ENCODE measurements at places on chromosomes 4 and X.

DNA sequence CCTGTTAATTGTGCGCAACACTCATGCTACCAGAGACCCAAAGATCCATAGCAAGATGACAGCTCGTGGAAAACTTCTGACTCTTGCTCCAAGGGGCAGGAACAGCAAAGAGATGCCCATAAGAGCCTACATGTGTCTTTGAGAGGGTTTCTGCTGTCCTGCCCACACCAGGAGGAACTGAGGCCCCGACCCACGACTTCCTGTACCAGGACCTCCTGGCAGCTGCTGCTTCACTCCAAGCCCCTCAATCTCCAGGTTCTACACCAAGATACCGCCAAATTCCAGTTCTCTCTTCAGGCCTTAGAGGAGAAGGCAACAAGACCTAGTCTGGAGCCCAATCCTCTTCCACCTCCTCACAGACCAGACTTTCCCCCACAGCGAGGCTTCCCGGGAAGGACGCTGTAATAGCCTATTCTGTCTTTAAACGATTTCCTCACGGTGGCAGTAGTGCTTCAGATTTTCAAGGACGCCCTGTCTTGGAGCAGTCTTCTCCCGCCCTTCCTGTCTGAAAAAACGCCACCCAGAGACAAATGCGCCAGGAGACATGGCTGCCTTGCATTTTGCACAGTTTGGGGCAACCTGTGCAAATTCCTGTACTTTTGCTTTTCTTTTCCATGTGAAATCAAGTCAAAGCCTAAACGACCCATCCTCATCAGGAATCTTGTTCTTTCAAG lies 230.2 kb upstream of the STK26 start:
- peak; percentile 32 for DNase-seq

DNA sequence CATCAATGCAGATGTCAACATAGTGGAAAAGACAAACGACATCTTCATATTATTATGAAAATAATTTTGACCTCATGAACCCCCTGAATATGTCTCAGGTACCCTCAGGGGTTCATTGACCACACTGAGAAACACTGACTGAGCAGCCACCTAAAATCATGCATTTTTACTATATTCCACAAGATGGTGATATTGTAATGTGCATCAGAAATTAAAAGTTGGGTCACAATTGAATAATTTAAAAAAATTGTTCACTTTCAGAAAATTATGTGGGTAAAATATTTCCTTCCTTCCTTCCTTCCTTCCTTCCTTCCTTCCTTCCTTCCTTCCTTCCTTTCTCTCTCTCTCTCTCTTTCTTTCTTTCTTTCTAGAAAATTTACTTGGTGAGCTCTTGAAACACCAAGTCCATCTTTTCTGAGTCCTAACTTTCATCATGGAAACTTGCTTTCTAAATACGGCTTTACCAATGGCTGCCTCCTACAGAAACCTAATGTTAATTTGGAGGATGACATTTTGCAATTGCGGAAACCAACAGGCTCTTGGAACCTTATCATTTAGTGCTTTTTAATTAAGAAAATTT lies 103.6 kb downstream of the RTL3 start:
- DNase-seq: no peak

- DNase-seq: no peak
Measured at GRCh38 chrX:111338095-111338698, 67.9 kb upstream of the CAPN6 start.

DNA sequence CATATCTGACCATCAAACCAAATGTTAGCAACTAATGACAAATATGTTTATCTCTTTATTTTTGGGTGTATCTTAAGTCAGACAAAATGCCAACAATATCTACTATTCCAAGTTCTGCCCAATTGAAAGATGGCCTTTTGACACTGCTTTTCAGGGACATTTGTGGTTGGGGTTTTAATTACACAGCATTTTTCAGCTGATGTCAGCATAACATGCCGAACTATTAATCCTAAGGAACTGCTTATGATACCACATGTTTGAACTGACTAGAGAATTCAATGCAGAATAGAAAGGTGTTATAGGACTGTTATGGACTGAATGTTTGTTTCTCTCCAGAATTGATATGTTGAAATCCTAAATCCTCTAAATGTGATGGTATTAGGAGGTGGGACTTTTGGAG lies 445.1 kb downstream of the TMA16 start:
- DNase-seq: no peak

GRCh38 chr4:55736605-55737183 lies 82.9 kb upstream of the EXOC1L start:
- DNase-seq: no peak

GRCh38 chrX:104195489-104196084 lies 29.3 kb downstream of the FAM199X start:
- DNase-seq: no peak

DNA sequence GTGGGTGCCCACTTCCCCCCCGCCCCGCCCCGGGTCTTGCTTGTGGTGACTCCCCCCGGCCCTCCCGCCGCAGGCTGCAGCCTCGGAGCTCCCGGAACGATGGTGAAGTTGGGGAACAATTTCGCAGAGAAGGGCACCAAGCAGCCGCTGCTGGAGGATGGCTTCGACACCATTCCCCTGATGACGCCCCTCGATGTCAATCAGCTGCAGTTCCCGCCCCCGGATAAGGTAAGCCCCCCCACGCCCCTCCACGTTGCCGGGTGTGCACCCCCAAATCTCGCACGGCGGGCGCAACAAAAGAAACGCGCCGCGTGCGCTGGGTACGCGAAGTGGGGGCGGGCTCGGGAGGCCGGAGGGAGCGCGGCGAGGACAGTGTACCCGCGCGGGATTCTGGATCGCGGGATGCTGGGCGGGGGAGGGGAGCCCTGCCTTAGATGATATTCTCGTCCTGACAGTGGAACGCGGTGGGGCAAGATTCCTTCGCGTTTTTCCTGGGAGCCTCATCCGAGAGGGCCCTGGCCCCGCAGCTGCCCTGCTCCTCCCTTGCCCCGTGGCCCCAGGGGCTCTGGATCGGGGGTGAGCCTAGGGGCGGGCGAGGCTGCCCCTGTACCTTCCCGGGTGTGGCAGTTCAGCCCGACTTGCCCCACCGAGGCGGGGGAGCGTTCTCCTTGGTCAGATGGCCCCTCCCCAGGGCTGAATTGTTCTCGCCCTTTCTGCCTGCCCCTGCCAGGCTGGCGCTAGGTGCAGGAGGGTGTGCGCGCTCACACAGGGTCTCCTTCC lies 819 bp downstream of the NSG1 start:
- no peak for DNase-seq

- DNase-seq: no peak
Measured at GRCh38 chr4:36841583-36842326, 402.8 kb upstream of the NWD2 start.

DNA sequence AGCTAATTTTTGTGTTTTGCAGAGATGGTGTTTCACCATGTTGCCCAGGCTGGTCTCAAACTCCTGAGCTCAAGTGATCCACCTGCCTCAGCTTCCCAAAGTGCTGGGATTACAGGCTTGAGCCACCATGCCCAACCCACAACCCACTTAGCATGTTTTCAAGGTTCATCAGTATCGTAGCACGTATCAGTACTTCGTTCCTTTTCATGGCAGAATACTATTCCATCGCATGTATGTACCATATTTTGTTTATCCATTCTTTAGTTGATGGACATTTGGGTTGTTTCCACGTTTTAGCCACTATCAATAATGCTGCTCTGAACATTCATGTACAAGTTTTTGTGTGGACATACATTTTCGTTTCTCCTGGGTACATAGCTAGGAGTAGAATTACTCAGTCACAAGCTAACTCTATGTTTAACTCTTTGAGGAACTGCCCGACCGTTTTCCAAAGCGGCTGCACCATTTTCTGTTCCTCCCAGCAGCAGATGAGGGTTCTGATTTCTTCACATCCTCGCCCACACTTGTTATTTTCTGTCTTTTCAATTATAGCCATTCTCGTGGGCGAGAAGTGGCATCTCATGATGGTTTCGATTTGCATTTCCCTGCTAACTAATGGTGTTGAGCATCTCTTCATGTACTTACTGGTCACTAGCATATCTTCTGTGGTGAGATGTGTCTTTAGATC lies 32.5 kb downstream of the MAN2B2 start:
- no peak for DNase-seq

DNA sequence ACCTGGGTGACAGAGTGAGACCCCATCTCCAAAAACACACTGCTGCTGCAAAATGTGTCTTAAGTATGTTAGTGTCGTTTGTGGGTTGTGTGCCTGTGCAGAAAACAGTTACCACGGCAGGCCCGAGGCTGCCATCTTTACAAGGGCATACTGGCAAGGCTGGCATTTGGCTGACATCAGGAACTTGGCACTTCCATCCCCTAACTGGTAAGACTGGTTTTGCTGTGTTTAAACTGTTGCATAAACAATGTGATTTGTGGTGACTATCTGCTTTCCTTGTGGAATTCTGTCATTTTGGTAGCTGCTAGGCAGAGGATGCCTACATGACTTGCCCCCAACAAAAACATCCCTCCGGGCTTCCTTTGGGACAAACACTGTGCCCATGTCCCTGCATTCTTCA lies 12.3 kb downstream of the LRP2BP start:
- DNase-seq: no peak

- no peak for DNase-seq
Measured at GRCh38 chrX:119041175-119041574, 31.6 kb upstream of the CT47C1 start.

GRCh38 chr4:21192367-21192766 lies 492.1 kb downstream of the PACRGL start:
- DNase-seq: no peak

DNA sequence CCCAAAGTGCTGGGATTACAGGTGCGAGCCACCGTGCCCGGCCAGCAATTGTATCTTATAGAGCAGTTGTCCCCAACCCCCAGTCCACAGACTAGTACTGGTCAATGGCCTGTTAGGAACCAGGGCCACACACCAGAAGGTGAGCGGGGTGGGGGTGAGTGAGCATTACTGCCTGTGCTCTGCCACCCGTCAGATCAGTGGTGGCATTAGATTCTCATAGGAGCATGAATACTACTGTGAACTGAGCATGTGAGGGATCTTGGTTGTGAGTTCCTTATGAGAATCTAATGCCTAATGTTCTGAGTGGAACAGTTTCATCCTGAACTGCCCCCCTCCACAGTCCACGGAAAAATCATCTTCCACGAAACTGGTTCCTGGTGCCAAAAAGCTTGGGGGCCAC lies 328.0 kb upstream of the BOD1L1 start:
- DNase-seq: no peak

- DNase-seq: peak; percentile 10
Measured at GRCh38 chrX:2828344-2828958, at the start of gene GYG2. Gene GYG2, plus strand, starts transcription at chrX:2828930. Its CDS starts 1,259 bp downstream, at chrX:2830189.

GRCh38 chrX:134603806-134604700 lies 54.2 kb downstream of the PLAC1 start:
- no peak for DNase-seq

DNA sequence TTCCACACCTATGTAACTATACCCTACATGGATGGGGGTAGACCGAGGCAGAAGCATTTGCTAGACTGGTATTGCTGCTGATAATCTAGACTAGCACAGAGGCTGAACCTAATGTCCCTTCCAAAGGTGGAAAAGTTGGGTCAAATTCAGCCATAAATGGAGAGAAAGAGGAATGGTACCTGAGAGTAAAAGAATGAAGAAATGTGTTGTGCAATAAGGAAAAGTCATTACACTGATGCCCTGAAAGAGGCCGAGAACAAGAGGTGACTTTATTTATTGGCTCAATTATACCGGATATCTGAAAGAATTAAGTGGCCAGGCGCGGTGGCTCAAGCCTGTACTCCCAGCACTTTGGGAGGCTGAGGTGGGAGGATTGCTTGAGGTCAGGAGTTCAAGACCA lies 52.1 kb downstream of the ZNF41 start:
- DNase-seq: no peak

GRCh38 chr4:83269256-83269655 lies 15.3 kb downstream of the COQ2 start:
- DNase-seq: no peak

DNA sequence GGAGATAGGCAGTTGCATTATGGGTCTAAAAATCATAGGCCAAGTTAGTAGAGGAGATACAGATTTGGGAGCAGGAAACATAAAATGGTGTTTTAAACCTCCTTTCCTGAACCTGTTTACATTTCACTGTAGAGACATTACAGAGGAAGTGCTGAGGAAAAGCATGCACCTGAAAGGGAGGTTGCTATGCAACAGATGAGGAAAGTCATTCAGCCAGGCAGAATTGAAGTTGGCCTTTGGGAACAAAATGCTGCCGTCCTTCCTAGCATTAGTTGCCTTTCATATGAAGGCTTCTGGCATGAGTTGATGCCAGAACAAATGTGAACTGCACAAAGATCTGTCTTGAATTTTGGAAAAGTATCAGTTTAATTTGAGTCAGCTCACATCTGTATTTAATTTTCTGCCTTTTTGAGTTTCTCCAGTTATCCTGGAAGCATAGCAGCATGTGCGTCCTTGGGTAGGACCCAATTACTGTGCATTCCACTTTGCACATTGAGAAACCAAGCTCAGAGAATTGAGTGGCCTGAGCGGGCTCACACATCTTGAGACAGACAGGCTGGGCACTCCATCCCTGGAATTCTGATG lies 38.2 kb downstream of the MAGED1 start:
- DNase-seq: no peak

DNA sequence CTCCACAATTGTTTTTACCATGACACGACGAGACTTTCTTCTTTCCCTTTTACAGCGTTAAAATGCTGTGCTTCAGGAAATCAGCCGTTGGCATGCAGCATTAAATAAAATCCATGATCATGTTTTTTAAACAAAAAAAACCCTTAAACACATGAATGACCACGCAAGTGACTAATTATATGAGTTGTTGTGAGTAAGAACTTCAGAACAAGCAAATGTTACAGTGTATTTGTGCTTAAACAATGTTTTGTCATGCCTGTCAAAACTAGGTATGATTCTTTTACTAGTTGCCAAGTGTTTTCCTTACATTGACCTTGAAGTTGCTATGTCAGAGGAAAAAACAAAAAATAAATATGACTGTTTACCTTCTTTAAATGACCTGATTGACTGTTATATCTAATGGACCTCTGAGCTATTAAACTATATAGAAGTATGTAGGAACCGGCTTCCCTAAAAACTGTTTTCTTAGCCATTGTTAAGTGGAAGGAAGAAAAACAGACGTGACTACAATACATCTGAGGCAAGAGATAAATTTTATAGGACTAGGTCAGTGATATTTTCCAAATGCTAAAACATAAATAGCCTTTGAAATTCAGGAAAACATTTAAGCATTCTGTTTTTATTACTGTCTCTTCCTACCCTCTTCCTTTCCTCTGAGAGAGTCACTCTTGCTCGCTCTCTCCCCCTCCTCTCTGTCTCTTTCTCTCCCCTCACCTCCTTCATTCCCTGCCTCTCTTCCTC lies 197.1 kb downstream of the PALLD start:
- DNase-seq: no peak

- no peak for DNase-seq
Measured at GRCh38 chr4:148065075-148065474, 333.2 kb downstream of the ARHGAP10 start.

DNA sequence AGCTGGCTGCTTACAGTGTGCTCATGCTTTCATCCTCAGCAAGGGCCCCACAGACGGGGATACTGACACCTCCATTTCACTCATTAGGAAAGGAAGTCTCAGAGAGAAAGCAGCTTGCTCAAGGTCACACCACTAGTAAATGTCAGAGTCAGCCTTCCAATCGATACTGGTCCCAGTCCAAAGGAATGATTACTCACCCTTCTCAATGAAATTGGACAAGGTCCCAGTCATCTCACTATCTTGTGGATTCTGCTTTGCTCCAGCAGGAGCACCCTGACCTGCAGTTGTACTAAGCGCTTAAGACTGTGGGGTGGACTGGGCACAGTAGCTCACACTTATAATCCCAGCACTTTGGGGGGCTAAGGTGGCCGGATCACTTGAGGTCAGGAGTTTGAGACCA lies 132.2 kb upstream of the SLC34A2 start:
- DNase-seq: no peak

GRCh38 chrX:13803116-13803515 lies 13.8 kb downstream of the GPM6B start:
- DNase-seq: no peak

- no peak for DNase-seq
Measured at GRCh38 chr4:138259824-138260223, 17.7 kb upstream of the SLC7A11 start.
